ENCODE measurements at places on chromosomes 12 and 14.

DNA sequence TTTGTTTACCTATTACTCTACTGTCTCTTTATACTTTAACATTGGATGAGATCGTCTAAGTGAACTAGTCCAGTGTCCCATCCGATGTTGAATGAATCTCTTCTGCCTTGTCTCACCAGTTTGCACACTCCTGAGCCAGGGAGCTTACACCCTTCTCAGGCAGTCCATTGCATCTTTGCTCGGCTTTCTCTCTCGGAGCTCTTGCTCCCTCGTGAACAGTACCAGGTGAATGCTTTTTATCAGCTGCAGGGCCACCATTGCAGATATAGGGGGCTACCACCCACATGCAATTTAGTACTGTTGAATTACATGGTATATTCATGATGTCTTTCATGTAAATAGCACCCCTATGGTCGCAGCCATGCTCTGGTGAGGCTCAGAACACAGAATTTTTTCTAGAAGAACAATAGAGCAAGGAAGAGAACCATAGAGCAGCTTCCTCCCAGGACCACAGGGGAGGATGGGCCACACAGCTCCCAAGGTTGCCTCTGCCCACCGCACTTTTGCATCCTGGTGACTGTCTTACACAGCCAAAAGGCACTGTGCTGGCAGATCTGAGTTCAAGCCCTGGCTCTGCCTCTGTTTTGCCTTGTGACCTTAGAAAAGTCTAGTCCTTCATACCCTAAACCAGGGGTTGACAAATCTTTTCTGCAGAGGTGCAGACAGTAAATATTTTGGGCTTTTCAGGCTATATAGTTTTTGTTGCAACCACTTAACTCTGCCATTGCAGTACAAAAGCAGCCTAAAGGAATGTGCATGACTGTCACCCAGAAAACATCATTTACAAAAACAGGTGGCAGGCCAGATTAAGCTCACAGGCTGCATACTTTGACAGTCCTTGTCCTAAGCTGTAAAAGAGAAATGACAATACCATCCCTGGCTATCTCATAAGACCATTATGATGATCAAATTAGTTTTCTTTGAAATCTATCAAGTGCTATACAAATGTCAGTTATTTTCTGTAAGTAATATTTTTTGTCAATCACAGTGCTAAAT lies 35.4 kb downstream of the PLEKHG7 start:
- no peak for DNase-seq

GRCh38 chr12:50240096-50240791 lies 43.1 kb downstream of the LIMA1 start:
- no peak for DNase-seq

- no peak for DNase-seq
Measured at GRCh38 chr14:89621009-89621421, 204.0 kb upstream of the FOXN3 start.

- DNase-seq: no peak
Measured at GRCh38 chr14:67461996-67462395, 26.5 kb downstream of the TMEM229B start.

DNA sequence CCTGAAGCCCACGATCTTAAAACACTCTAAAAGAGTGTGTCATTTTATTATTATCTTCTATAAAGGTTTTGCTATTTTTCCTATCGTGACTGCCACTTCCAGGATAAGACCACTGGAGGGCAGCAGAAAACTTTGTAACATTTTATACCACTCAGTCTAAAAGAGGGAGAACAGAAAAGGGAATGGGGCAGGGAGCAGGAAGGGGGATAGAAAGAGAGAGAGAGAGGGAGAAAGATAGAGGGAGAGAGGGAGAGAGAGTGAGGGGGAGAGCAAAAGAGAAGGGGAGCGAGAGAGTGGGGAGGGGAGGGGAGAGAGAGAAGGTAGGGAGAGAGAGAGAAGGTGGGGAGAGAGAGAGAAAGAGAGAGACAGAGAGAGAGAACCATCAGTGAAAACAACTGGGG lies 2.0 kb upstream of the ART4 start:
- DNase-seq: no peak

DNA sequence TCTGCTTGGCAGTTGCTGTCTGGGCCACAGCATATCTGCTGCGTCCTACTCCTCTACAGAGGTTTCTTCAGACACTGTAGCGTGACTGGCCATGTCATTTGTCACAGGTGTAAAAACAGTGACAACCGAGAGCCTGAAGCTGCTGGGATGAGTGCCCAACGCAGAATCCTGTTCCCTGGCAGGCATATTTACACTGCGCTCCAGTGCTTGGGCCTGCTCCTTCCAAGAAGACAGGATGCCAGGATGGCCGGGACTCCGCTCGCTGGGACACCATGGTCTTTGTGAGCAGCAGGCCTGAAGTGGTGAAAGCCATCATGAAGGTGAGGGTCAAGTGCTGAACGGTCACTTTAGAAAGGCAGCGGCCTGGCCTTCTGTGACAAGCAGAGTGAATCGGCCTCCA lies 171.4 kb downstream of the EMP1 start:
- DNase-seq: no peak

Data from activated T-helper 1 cell treated with anti-CD3 and anti-CD28 coated beads, Interleukin-2, amount 50 U/mL, for 16 hours (primary cell).